ENCODE measurements at places on chromosomes 11 and 22.

GRCh38 chr11:56885177-56885576, 103.5 kb upstream of the OR5AK2 start:
- DNase-seq = peak; percentile 1

DNA sequence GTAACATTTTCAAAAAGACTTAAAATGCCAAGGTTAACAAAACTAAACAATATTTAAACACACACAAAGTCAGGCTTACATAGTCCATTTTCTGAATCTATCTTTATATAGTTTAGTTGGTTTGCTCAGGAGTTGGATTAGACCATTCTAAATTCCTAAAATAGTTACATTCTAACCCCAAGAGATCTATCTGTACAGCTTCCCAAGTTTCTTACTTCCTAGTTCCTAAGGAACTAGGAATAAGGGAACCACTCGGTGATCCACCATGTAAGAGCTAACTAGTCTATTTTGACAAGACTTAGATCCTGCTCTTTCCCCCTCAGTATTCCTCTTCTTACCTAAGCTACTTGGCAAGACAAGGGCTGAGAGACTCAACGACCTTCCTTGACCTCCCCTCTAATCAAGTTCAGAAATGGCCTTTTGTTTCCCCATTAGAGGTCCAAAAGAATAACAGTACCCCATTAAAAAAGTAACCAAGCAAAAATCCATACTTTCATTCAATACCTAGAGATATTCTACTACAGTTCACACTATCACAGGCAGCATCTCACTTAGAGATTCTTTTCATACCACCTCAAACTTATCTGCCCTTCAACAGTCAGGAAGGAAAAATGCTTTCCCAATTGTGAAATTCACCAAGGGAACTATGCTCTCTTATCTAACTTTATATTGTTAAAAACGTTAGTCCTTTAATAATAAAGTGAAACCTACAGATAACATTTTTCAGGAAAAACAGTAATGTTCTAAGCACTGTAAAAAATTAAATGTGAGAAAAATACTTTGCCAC, 253.1 kb downstream of the TTC28 start:
- peak; percentile 90 for DNase-seq

DNA sequence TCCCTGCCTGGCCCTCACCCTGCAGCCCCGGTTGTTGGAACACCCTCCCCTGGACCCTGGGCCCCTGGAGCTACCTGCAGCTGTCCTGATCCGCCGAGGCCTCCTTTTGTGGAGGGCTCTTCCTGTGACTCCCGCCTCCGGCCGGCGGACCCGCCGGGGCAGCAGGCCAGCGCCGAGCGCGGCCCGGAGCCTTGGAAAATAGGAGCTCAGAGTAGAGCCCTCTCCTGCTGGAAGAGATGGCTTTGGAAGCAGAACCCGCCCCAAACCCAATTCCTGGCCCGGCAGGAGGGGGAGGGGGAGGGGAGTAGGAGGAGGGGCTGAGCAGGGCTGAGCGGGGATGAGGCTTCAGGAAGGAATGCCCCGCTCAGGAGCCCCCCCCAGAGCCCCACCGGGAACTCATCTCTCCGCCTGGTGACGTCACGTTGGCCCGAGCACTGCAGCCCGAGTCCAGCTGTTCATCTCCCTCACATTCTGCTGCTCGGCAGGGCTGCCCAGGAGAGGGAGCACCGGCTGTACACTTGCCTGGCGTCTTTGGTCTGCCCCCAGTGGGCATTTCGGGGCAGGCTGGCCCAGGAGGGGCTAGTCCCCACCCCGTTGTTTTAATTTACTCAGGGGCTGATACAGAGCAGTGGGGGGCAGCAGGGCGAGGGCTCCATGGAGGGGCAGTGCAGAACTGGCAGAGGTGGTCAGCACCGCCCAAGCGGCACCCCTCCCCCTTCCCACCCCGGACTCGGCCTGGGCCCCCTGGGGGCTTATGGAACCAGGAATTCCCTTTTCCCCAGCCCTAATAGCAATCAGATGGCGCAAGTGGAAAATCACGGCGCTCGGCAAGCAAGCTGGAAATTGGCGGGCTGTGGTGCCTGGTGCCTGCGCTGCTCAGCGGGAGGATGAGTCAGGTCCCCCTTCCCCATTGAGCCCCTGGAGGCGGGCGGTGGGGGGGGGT, at the start of gene MRGPRF:
Gene MRGPRF (minus strand): TSS at position 238 of the 943 bp plus-strand sequence. CDS start 3,345 bp downstream, outside the sequence.
- peak; percentile 92 for DNase-seq

GRCh38 chr22:22934543-22935055, 47.0 kb downstream of the IGLL5 start:
- no peak for DNase-seq

DNA sequence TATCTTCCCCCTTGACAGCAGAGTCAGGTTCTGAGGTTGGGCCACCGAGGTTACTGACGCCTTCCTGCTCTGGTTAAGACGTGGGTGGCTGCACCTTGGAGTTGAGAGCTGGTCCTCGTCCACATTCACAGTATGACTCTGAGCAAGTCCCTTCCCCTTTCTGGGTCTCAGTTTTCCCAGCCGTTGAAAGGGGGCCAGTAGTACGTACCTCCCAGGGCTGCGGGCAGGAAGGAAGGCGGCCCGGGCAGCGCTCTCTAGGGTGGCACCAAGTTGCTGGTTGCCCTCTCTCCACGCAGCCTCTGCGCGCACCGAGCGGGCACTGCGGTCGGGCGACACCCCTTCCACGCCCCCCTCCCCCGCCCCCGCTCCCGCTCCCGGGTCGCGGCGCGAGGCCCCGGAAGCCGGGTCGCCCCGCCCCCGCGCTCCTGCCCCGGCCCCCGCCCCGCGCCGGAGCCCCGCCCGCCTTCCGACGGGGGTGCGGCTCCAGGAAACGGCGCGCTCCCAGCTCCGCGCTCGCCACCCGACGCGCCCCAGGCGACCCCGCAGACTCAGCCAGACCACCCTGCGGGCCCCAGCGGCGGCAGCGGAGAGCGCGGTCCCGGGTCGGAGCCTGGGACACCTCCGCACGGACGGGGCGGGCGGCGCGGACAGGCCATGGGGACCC, at the start of gene EHBP1L1:
Gene EHBP1L1 (plus strand): TSS at position 486 of the 664 bp plus-strand sequence. CDS start 250 bp downstream, outside the sequence.
- peak; percentile 54 for DNase-seq
